GM06990 (cell line): ENCODE measurements at places on chromosomes 1 and 21.

GRCh38 chr1:215539803-215540570, 27.1 kb upstream of the KCTD3 start:
- DNase-seq = no peak

DNA sequence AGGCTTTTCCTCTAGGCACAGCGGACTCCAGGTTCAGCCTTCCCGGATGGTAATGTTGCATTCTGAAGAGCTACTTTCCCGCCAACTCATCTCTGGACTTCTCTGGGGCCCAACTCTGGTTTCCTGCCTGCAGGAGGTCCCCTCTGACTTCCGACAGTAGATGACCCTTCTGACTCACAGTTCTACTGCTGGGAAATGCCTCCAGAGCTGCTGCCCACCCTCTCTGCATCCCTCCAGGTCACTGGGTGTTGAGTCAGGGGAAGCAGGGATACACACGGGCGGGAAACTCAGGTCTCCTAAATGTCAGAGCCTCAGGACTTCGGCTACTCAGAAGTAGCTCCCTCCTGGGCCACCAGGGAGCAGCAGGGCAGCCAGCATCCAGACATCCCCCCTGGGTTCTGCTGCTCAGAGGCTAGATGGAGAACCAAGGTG, 2.1 kb upstream of the KIF21B start:
- peak; percentile 59 for DNase-seq

DNA sequence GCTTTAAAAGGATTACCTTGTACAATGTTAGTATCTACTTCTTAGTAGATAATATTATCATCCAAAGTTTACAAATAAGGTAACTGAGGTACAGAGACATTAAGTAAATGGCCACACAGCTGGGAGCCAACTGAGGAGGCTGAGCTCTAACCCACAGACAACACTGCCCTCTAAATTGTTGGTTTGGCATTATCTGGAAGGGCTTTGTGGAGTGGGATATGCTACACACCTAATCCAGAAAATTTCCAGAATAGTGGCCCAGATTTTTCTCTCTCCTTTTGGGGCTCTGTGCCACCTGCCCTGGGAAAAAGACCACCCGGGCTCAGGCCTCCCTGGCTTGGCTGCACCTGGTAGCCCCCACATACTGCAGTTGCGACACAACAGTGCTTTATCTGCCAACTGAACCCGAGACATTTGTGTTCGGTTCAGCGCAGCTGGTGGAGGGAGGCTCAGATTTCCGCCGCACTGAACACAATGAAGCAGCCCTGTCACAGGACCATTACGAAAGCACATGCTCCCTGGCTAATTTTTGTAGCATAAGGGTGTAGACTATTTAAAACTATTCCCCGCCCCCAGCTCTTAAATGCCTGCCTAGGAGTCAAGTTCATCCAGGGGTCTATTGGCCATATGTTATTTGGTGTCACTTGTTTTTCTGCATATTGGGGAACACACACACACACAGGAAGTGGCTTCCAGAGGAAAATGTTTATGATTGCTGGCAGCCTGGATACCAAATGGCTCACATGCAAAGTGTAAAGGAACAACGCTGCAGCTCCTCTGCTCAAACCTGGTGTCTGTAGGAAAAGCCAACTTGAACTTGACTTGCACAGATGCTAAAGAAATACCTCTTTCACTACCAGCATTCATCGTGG, 92.3 kb upstream of the ESRRG start:
- no peak for DNase-seq

DNA sequence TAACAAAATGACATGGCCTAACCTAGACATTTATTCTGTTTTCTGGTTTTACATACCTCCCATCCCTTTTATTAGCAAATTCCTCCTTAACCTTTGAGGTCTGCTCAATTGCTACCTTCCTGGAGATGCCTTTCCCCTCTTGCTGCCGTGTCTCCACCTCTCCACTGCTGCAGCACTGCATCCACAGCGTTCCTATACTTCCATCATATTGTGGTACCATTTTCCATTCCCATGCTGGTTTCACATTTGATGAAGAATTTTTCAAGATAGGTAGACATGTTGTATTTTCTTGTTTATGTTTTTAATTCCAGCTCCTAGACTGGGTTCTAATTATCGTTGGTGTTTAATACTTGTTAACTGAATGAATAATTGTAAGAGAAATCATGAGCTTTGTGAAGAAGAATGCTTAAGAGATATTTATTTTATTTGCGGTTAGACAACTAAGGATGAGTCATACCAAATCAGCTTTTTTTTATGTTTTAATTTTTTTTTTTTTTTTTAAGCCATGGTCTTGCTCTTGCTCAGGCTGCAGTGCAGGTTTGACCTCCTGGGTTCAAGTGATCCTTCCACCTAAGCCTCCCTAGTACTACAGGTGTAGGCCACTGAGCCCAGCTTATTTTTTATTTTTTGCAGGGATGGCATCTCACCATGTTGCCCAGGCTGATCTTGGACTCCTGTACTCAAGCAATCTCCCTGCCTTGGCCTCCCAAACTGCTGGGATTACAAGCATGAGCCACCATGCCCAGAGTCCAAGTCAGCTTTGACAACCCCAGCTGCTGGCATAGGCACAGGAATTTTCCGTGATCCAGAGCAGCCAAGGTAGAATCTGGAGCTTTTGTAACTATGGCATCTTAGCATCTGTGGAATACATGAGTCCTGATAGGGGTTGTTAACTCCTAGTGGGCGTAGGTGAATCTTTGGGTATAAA, 44.0 kb downstream of the ATP6V1G3 start:
- no peak for DNase-seq

DNA sequence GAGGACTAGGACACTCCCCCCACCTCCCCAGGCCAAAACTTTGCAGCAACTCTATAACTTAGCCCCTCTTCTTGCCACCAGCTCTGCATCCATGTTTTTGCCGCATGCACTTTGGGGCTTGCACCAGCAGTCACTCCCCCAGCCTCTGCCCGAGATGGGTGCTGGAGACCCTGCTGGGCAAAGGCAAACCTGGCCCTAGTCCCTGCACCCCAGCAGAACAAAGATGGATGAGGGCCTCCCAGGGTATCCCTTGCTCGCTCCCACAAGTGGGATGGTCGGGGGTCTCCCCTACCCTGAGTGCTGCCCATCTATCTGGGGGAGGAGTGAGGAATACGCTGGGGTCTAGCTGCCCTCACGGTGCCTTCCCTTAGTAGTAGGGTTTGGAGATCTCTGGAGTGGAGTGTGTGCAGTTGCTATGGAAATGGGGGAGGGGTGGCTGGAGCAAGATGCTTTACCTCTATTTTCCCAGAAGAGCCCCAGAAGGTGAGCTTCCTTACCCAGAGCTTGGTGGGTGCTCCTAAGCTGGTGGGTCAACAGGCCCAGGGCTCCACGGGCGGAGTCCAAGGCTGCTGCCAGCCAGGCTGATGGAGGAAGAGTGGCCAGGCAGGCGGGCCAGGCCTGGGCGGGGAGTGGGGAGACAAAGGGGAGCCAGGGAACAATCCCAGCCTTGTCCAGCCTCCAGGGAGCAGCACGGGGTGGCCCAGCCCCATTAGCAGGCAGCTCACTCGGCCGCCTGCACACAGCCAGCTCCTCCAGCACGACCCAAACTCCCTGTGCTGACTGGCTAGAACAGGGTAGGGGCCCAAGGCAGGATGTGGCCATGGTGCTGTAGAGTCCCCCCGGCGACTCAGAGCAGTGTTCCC, at the start of gene PAQR6:
Gene PAQR6, minus strand, starts transcription at position 597 of the 863 bp plus-strand sequence. CDS start 1,325 bp downstream, outside the sequence.
- DNase-seq = no peak

DNA sequence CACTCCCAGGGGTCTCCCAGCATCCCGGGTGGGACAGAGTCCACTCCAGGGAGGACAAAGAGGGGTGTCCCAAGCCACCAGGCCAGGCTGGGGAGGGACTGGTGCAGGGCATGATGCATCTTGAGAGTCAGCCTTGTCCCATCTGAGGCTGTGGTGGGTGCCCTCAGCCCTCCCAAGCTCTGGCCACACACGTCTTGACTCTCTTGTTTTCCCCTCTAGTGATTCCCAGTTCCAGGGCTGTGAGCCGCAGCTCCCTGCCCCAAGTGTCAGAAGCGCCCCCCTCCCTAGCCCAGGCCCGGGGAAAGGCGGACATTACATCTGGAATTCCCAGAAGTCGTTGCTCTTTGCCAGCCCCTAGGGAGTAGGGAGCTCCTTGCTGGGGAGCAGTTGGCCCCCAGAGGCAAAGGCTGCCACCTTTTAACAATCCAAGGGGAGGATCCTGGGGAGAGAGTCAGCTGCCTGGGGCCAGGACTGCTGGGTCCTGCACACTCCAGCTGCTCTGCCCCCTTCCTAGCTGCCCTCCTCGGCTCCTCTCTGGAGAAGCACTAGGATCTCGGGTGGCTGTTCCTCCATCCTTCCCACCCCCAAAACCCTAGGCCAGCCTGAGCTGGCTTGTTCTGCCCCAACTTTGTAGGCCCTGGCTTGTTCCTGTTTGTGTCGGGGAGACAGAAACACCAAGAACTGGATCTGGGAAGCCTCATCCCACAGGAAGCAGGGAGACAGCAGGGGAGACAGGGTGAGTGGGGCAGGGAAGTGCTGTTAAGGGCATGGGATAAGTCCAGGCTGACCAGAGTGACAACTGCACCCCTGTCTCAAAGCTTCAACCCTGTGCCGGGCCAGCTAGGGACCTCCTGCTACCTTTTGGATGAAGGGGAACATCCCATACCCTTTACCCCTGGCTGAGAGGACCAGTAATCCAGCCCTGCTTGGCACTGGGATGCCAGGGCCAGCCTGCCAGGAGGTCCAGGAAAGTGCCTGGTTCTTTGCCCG, 3.2 kb upstream of the PTPN7 start:
- no peak for DNase-seq

- no peak for DNase-seq
These were observed 2.0 kb upstream of the TRNP1 start for GRCh38 chr1:26991310-26992116.

- DNase-seq = no peak
These were observed 59.1 kb downstream of the PTGFR start for GRCh38 chr1:78549891-78550290.

DNA sequence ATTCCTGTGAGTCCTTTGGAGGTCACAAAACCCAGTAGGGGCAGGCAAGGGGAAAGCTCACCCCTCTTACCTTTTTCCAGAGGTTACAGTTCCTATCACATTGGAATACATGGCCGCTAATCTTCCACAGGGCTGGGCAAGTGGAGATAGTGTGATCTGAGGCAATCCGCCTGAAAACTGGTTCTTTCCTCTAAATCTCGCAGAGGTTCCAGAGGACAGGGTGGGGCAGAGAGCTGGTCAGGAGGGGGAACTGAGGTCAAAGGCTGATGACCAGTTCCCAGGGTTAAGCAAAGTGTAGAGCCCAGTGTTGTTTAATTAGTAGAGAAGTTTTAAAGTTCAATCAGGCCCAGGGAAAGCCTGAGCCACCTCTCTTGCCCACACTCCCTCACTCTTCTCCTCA, at the start of gene SERPINC1:
Gene SERPINC1, minus strand, starts transcription at position 179 of the 400 bp plus-strand sequence. Its CDS starts 68 bp downstream, at position 111.
- no peak for DNase-seq

GRCh38 chr1:25531082-25531461, 12.3 kb upstream of the LDLRAP1 start:
- no peak for DNase-seq

GRCh38 chr1:3557366-3557765, 53.9 kb downstream of the MEGF6 start:
- DNase-seq = no peak

DNA sequence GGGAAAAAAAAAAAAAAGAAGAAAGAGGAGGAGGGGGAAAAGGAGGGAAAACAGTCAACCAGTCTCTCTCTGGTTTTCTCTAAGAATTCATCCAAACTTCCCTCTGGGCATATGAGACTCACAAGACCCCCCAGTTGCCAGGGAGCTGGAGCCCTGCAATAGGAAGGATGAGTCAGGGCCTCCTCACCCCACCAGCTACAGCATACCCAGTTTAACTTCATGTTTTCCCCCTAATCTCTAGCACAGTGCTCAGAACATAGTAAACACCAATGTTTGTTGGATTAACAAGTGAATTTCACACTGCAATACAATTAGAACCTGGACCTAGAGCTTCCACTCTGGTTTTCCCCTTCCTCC, 7.8 kb downstream of the F11R start:
- DNase-seq = peak; percentile 30

DNA sequence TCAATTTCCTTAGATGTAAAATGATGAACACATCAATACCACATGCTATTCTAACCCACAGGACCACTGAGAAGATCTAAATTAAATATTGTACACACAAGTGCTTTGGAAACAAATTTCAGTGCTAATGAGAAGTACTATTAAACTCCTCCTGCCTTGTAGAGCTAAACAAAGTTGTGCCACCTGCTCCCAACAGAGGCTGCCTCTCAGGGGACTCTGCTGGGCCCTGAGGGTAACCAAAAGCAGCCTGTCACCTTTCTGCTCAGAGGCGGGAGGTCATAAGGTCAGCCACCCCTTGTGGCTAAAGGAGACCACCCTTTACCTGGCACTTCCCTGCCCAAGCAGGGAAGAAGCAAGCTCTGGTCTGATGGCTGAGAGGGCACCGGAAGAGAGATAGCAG, 6.3 kb downstream of the SLC9A1 start:
- no peak for DNase-seq
